Activated CD8-positive, alpha-beta memory T cell treated with anti-CD3 and anti-CD28 coated beads for 36 hours (primary cell): ENCODE measurements at places on chromosomes 3 and 15. TPM values are rescaled to one million over a fixed set of nuclear protein-coding genes. Genes with fewer than 3 reads are reported as not detected.

IQCF5 gene
- not detected for total RNA-seq

GOLGA8Q gene
- not detected for total RNA-seq

C3orf33 gene
- 2.0 TPM for total RNA-seq

PCSK6 gene
- 1.1 TPM for total RNA-seq

NPAP1 gene
- total RNA-seq: not detected

PP2D1 gene
- total RNA-seq: not detected

OR5K2 gene
- total RNA-seq: not detected

RAB5A gene
- 64.4 TPM for total RNA-seq

SV2B gene
- total RNA-seq: 0.04 TPM

HACD2 gene
- 33.7 TPM for total RNA-seq

HRH1 gene
- total RNA-seq: 0.27 TPM

RBP2 gene
- total RNA-seq: not detected

GOLGA8N gene
- total RNA-seq: 0.65 TPM

AMOTL2 gene
- total RNA-seq: not detected

IL17RB gene
- 0.36 TPM for total RNA-seq

RETNLB gene
- total RNA-seq: not detected

CXCR6 gene
- total RNA-seq: 8.0 TPM

SPTBN5 gene
- 0.21 TPM for total RNA-seq

NR2E3 gene
- total RNA-seq: not detected

FHIT gene
- total RNA-seq: 5.0 TPM

GLDN gene
- not detected for total RNA-seq

SCG5 gene
- 0.70 TPM for total RNA-seq

LIPH gene
- not detected for total RNA-seq

PDCD7 gene
- total RNA-seq: 38.3 TPM

PAK6 gene
- total RNA-seq: 2.1 TPM

NOX5 gene
- total RNA-seq: not detected
